Activated T-helper 1 cell treated with anti-CD3 and anti-CD28 coated beads, Interleukin-12 subunit alpha, Interleukin-12 subunit beta, Interleukin-2, Interleukin-4 antibody, amounts not matched to agents 30 ng/mL and 10 ng/mL and 1 ng/mL, durations not matched to agents 14 hours and 24 hours and 36 hours (primary cell): ENCODE measurements at places on chromosomes 2 and 18.

DNA sequence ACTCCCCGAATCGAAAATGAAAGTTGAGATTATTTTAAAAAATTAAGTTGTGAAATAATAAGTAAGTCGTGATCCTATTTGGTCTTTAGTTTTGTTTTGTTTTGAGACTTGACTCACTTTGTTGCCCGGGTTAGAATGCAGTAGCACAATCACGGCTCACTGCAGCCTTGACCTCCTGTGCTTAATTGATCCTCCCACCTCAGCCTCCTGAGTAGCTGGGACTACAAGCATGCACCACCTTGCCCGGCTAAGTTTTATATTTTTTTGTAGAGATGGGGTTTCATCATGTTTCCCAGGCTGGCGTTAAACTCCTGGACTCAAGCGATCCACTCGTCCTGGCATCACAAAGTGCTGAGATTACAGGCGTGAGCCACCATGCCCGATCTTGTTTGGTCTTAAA is 326.2 kb downstream of the MYCN start:
- H3K4me1 ChIP-seq: no peaks in the 10 kb centered on the region
- no peaks in the 10 kb centered on the region for H3K27me3 ChIP-seq
- H3K27ac ChIP-seq: no peak overlapping the region
- no peaks in the 10 kb centered on the region for H3K36me3 ChIP-seq

DNA sequence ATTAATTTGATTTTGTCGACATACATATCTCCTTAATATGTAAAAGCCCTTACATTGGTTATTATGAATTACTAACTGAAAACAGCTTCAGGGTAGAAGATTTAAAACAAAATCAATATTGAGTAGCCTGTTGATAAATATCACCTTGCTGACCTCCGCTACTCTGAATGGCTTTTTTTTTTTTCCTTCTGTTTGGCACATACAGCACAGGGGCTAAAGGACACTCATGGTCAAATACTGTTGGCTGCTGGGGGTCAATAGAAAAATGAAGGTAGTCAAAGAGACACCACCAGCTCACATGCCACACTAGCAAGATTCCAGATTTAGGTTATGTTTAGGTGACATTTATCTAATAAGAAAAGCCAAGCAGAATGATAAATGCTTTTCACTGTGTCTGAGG is 1642.4 kb upstream of the SLC39A10 start:
- DNase-seq: no peak
- H3K36me3 ChIP-seq: no peaks in the 10 kb centered on the region
- H3K4me1 ChIP-seq: no peaks in the 10 kb centered on the region
- no peak overlapping the region for H3K27ac ChIP-seq

GRCh38 chr18:21215490-21215889 is 26.5 kb upstream of the GREB1L start:
- no peak overlapping the region for H3K27ac ChIP-seq
- no peaks in the 10 kb centered on the region for H3K36me3 ChIP-seq
- no peaks in the 10 kb centered on the region for H3K4me1 ChIP-seq
- H3K27me3 ChIP-seq: no peaks in the 10 kb centered on the region

GRCh38 chr2:30960213-30960612 is 153.0 kb upstream of the CAPN13 start:
- no peak overlapping the region for H3K27ac ChIP-seq
- H3K4me3 ChIP-seq: no peak overlapping the region

GRCh38 chr18:5824370-5824984 is 70.8 kb downstream of the TMEM200C start:
- H3K36me3 ChIP-seq: no peaks in the 10 kb centered on the region
- peaks cover 2% of the 10 kb centered on the region for H3K27me3 ChIP-seq
- H3K4me3 ChIP-seq: no peak overlapping the region
- H3K27ac ChIP-seq: no peak overlapping the region

- H3K27me3 ChIP-seq: peaks cover 9% of the 10 kb centered on the region
- no peak overlapping the region for H3K4me3 ChIP-seq
- H3K36me3 ChIP-seq: peaks cover 4% of the 10 kb centered on the region
- H3K27ac ChIP-seq: no peak overlapping the region
- DNase-seq: no peak
Observed at GRCh38 chr2:68412127-68412819, 47.2 kb downstream of the PLEK start.

DNA sequence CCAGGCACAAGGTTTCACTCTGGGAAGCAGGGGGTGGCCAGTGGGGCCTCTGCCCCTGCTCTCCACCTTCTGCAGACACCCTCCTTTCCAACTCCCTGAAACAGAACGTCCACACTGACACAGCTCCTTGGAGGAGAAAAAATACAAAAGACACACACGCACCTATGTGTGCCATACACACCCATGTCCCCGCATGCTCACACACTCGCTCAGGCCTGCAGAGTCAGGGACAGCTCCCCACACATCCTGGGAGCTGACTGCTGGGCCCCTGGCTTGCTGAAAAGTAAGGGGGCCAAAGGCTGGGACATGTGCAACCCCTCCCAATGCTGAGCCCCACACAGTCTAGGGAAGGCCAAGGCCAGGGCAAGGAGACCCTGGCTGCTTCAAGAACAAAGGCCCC is 200.5 kb downstream of the TNS1 start:
- H3K4me3 ChIP-seq: no peak overlapping the region
- H3K36me3 ChIP-seq: no peaks in the 10 kb centered on the region
- no peak for DNase-seq
- no peak overlapping the region for H3K27ac ChIP-seq
- peaks cover 6% of the 10 kb centered on the region for H3K4me1 ChIP-seq

DNA sequence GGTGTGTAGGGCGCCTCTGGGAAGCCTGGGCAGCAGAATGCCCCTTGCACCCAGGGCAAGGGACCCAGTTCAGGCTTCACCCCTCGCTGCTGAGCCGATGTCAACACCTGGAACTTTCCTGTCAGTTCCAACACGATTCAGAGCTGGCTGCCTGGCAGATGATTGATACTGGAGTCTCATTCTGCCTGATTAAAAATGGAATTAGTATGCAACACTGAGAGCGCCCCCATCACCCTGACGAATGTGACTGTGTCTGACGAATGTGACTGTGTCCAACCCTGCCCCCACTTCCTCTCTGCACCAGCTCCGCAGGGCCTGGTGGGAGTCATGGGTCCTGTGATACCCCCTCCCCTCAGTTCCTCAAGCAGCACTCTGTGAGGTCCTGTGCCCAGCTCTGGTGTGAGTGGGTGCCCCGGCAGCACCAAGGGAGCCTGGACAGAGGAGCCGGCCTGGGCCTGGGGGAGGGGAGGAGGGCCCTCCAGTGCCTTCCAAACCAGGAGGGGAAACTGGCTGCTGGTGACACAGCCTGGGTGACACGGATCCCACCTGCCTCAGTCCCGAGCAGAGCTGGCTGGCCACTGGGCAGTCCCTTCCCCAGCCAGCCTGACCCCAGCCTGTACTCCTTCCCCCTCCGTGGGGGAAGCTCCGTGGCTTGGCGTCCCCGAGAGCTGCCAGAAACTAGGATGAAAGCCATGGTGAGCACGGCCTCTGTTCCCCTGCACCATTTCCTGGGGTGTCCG is 41.4 kb upstream of the ALPP start:
- H3K27me3 ChIP-seq: no peaks in the 10 kb centered on the region
- no peak for DNase-seq
- H3K4me1 ChIP-seq: no peaks in the 10 kb centered on the region
- H3K4me3 ChIP-seq: no peak overlapping the region
- no peak overlapping the region for H3K27ac ChIP-seq
- no peaks in the 10 kb centered on the region for H3K36me3 ChIP-seq

- H3K4me3 ChIP-seq: no peak overlapping the region
- H3K36me3 ChIP-seq: no peaks in the 10 kb centered on the region
- no peaks in the 10 kb centered on the region for H3K4me1 ChIP-seq
- no peak for DNase-seq
Observed at GRCh38 chr18:57710226-57710625, 88.6 kb upstream of the NARS1 start.

DNA sequence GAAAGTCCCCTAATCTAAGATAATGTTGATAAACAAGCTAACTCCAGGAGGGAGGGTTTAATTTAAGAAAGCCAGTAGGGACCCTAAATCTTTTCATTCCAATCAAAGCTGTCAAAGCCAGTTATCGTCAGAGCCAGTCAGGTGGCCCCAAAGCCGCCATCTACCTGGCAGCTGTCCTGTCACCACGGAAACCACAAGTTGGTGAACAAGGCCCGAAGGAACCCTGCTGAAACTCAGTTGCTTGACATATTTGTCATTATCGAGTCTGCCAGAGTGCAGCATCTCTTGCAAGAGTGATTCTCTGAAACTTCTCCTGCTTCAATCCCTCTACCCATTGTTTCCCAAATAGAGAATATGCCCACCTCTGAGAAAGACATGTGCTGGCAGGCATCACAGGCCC is 30.8 kb upstream of the POLE4 start:
- DNase-seq: no peak
- no peaks in the 10 kb centered on the region for H3K36me3 ChIP-seq
- H3K27me3 ChIP-seq: peaks cover 2% of the 10 kb centered on the region

DNA sequence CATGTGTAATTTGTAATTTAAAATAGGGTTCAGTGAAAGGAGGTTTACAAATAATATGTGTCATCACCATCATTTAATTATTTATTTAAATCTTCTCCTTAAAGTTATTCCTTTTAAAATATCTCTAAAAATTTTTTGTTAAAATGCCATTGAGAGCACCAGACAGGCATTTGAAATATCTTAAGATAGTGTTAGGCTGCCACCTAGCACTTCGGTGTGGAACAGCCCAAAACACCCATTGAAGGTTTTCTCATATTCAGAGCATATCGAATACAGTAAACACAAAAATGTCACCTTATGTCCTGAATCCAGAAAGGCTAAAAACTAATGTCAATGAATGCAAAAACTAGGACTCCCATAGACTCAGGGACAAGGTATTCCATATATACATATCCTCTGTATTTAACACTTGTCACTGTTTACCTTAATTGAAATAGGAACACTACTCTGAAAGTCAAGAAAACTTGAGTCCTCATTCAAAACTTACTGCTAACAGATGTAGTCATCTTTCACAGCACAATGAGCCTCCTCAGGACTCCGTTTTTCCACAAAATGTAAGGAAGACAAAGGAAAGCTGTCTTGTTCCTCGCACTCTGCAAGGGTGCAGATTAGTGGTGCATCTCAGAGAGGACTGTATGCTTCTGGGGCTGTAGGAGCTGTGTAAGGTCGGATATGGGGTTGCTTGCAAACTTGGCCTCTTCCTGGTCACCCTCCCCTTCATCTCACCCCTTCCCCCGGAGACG is 329.5 kb downstream of the PAX3 start:
- H3K27me3 ChIP-seq: peaks cover 2% of the 10 kb centered on the region
- H3K4me1 ChIP-seq: no peaks in the 10 kb centered on the region
- no peak overlapping the region for H3K4me3 ChIP-seq
- no peaks in the 10 kb centered on the region for H3K36me3 ChIP-seq

- no peaks in the 10 kb centered on the region for H3K27me3 ChIP-seq
- no peak overlapping the region for H3K4me3 ChIP-seq
- H3K36me3 ChIP-seq: no peaks in the 10 kb centered on the region
- no peaks in the 10 kb centered on the region for H3K4me1 ChIP-seq
- DNase-seq: no peak
- no peak overlapping the region for H3K27ac ChIP-seq
Observed at GRCh38 chr2:203366639-203367466, 38.7 kb downstream of the ABI2 start.

- peaks cover 10% of the 10 kb centered on the region for H3K36me3 ChIP-seq
- H3K27me3 ChIP-seq: no peaks in the 10 kb centered on the region
- DNase-seq: no peak
- no peaks in the 10 kb centered on the region for H3K4me1 ChIP-seq
- no peak overlapping the region for H3K27ac ChIP-seq
Observed at GRCh38 chr2:58120626-58121229, 74.1 kb downstream of the VRK2 start.

DNA sequence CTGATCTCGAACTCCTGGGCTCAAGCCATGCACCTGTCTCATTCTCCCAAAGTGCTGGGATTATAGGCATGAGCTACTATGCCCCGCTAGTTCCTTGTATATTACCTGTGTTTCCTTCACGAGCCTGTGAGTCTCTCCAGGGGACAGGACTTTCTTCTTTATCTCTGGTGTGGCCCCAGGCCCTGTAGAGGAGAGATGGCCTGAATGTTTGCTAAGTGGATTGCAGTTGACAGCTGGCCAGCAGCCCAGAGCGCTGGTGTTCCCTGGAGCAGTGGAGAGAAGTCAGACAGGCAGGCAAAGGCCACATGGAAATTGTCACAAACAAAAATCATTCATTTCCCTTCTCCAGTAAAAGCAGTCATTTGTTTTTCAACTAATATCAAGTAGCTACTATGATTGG is 17.9 kb downstream of the LPIN1 start:
- peaks cover 41% of the 10 kb centered on the region for H3K36me3 ChIP-seq
- no peak overlapping the region for H3K27ac ChIP-seq
- no peaks in the 10 kb centered on the region for H3K27me3 ChIP-seq
- no peak overlapping the region for H3K4me3 ChIP-seq
- DNase-seq: no peak
- peaks cover 46% of the 10 kb centered on the region for H3K4me1 ChIP-seq

GRCh38 chr18:13993730-13994129 is 78.4 kb upstream of the MC2R start:
- no peaks in the 10 kb centered on the region for H3K36me3 ChIP-seq
- H3K27ac ChIP-seq: no peak overlapping the region
- no peak for DNase-seq
- no peak overlapping the region for H3K4me3 ChIP-seq

- peaks cover 22% of the 10 kb centered on the region for H3K4me1 ChIP-seq
- DNase-seq: no peak
- no peak overlapping the region for H3K4me3 ChIP-seq
- no peaks in the 10 kb centered on the region for H3K27me3 ChIP-seq
Observed at GRCh38 chr2:191670076-191670475, 7.9 kb upstream of the NABP1 start.

DNA sequence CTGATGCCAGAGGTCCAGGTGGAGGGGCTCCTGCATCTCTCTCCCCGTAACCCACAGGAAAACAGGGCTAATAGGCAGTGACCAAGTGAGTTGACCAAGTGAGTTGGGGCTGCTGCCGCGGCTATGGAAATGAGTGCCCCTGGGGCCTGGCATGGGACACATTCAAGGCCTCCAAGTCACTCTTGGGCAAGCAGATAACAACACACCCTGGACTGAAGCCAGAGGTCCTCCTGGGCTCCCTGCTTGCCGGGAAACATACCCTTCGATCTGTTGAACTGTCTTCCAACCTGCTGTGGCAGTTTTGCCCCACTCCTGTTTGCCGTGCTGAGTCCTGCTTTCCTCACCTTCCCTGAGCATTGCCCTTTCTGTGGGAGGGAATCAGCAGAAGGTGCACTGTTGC is 89.2 kb downstream of the LIPG start:
- no peak for DNase-seq
- no peaks in the 10 kb centered on the region for H3K4me1 ChIP-seq
- no peaks in the 10 kb centered on the region for H3K27me3 ChIP-seq
- no peak overlapping the region for H3K27ac ChIP-seq

- no peaks in the 10 kb centered on the region for H3K36me3 ChIP-seq
- no peaks in the 10 kb centered on the region for H3K4me1 ChIP-seq
- H3K27me3 ChIP-seq: no peaks in the 10 kb centered on the region
- DNase-seq: no peak
Observed at GRCh38 chr2:16394986-16395550, 270.6 kb downstream of the CYRIA start.

GRCh38 chr2:95760806-95761525 is 169.2 kb downstream of the TRIM43 start:
- DNase-seq: no peak
- no peak overlapping the region for H3K27ac ChIP-seq
- no peaks in the 10 kb centered on the region for H3K27me3 ChIP-seq
- H3K4me3 ChIP-seq: no peak overlapping the region
- H3K4me1 ChIP-seq: no peaks in the 10 kb centered on the region
